ENCODE measurements at places on chromosomes 1 and 21.

- DNase-seq, result no peak
These were observed 11.6 kb upstream of the LIN28A start for GRCh38 chr1:26399034-26399433.

- DNase-seq, result no peak
These were observed 6.5 kb downstream of the ENO1 start for GRCh38 chr1:8871965-8872399.

DNA sequence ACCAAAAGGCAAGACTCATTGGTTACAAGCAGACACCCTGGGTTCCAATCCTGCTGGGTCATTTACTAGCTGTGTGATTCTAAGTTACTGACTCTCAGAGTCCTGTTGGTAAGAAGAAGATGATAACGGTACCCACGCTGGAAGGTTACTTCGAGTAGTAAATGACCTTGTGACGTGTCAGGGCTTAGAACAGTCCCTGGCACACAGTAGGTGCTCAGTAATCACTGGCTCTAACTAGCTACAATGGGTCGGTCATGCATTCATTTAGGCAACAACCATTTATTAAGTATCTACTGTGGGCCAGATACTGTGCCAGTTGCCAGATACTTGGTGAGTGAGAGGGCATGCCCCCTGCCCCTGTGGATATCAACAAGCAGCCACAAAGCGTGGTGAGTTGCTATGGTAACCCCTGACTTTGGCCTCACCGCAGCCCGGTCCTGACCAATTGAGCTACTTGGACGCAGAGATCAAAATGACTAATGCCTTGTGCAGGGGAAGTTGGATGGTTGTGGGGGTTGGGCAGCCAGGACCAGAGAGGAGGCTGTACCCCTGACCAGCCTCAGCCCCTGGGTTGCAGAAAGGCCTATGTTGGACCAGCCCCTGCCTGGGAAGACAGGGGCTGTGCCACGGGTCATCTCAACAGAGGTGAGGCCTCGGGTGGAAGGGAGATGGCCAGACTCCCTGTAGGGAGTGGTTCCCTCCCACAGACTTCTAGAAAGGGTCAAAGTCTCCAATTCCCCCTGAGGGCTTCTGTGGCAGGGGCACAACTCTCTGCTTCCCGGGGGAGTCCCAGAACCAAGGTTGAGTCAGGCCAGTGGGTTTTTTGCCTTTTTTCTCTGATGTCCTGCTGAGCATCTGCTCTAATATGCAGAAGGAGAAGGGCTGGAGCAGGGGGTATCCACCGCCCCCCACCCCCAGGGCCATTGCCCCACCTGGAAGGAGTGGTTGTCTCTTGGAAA lies 16.0 kb downstream of the DHRS3 start:
- no peak for DNase-seq

DNA sequence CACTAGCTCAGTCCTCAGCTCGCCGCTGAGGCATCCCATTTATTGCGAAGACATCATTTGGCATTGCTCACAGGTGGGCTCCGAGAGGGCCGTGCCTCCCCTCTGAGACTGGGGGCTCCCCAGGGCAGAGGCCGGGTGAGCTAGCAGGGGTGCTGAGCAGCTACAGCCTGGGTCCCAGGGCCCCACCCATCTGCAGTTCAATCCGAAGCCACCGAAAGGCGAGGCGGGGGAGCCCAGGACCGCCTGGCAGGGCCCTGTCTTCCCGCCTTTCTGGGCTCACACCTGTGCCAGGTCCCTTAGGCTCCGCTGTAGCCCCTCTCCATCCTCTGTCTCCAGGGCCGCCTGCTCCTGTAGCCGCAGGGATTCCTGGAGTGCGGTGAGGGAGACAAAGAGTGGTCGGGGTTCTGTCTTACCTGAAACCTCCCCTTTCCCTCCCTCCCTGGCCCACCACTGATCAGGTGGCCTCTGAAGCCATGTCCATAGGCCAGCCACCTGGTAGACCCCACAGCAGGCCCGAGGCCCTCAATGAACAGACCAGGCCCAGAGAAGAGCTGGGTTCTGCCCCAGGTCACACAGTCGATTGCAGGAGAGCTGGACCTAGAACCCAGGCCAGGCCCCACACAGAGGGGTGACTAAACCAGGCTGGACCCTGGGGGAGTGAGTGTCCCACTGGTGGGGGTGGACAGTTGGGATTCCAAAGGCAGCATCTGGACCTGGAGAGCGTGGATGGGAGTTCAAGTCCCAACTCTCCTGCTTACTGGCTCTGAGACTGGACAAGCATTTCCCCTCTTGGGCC lies 18.1 kb upstream of the NBPF1 start:
- no peak for DNase-seq

GRCh38 chr1:70319750-70320149 lies 34.8 kb downstream of the ANKRD13C start:
- no peak for DNase-seq

GRCh38 chr21:27300770-27301169 lies 333.9 kb upstream of the ADAMTS5 start:
- no peak for DNase-seq

DNA sequence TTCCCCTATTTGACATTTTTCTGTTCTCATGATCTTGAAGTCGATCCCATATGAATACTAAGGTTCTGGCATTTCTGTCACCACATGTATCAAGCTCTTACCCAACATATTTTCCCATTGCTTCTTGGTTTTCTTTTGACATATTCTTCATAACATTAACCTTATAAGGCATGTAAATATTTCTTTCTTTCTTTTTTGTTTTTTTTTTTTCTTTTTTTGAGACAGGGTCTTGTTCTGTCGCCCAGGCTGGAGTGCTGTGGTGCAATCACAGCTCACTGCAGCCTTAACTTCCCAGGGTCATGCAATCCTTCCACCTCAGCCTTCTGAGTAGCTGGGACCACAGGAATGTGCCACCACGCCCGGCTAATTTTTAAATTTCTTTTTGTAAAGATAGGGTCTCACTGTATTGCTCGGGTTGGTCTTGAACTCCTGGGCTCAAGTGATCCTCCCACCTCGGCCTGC lies 33.1 kb upstream of the ERRFI1 start:
- no peak for DNase-seq

- no peak for DNase-seq
These were observed 5.8 kb downstream of the MAPKAPK2 start for GRCh38 chr1:206690516-206690915.

DNA sequence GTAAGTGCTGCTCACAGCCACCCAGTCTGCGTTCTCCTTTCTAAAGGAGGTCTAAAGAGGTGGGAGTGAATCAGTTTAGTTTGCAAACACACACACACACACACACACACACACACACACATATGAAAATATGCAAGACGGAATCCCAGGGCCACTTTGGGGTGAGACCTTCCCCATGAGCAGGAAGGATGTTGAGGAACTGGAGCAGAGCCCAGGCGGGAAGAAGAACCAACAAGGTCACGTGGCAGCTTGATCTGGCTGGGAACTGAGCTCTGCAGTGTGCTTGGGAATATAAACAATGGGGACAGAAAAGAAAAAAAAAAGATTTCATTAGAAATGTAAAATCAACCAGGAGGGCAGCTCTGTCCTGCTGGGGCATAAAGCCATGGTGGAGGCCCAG lies 32.6 kb downstream of the OR2G3 start:
- DNase-seq, result no peak

DNA sequence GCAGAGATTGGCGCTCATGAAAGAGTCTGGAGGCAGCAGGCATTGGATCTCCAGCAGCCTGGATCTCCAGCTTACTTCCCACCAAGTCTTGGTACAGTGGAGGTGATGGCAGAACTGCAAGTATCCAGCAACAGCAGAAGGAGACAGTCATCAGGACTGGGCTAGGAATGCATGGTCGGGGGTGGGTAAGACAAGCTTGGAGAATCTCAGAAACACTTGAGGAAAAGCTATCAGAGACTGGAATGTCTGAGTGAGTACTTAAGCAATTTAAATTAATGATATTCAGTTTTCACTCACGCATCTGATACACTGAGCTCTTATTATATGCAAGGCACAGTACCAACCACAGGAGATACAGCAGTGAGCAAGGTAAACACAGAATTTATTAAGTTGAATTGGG lies 9.8 kb downstream of the TMEM35B start:
- no peak for DNase-seq

- no peak for DNase-seq
These were observed 10.7 kb upstream of the MAST2 start for GRCh38 chr1:45792744-45793143.

GRCh38 chr1:199297887-199298286 lies 659.0 kb downstream of the PTPRC start:
- no peak for DNase-seq

- DNase-seq, result no peak
These were observed 13.2 kb downstream of the DISC1 start for GRCh38 chr1:231639819-231640218.

GRCh38 chr1:168146160-168146539 lies 9.4 kb upstream of the GPR161 start:
- DNase-seq, result no peak

DNA sequence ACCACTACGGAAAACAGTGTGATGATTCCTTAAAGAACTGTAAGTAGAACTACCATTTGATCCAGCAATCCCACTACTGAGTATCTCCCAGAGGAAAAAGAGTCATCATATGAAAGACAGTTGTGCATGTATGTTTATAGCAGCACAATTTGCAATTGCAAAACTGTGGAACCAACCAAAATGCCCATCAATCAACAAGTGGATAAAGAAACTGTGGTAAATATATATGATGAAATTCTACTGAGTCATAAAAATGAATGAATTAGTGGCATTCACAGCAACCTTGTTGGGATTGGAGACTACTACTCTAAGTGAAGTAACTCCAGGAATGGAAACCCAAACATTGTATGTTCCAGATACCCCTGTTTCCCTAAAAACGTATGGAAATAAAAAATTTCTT lies 337.0 kb upstream of the PTBP2 start:
- no peak for DNase-seq

GRCh38 chr1:25088946-25089345 lies 143.4 kb downstream of the SYF2 start:
- DNase-seq, result no peak

DNA sequence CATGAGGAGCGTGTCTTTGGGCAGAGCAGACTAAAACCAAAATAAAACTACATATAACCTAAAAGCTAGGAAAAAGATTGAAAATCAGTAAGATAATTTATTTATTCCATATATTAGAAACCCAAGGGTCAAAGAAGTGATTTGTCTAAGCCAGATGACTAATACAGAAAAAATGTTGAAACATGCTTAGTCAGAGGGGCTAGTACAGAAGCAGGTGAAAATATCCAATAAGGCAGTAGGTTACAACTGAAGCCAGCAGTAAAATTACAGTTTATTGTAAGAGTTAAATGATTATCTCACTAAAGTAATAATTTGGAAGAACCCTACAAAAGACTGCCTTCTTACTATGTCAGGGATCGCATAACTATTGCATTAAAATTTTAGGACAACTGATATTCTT lies 1190.9 kb upstream of the PRMT6 start:
- DNase-seq, result no peak

DNA sequence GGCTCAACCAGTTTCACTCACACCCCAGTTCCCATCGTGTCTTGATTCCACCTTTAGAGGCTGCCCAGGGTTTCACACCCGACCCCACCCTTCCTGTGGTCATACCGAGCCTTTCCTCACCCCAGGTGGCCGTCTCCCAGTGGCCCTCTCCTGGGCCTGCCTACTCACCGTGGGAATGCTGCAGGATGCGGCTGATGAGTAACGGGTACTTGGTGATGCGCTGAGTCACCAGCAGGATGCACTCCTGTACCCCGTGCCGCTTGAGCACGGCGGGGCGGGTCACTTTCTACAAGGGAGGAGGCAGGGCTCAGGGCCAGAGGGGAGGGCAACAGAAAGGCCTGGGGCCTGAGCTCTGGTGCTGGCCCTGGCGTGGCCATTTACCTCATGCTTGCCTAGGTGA lies 16.4 kb downstream of the ARHGEF2 start:
- DNase-seq, result no peak

- no peak for DNase-seq
These were observed 384.0 kb downstream of the RRAGC start for GRCh38 chr1:38475624-38476005.

- DNase-seq, result no peak
These were observed 13.6 kb upstream of the GOLT1A start for GRCh38 chr1:204227351-204227750.

DNA sequence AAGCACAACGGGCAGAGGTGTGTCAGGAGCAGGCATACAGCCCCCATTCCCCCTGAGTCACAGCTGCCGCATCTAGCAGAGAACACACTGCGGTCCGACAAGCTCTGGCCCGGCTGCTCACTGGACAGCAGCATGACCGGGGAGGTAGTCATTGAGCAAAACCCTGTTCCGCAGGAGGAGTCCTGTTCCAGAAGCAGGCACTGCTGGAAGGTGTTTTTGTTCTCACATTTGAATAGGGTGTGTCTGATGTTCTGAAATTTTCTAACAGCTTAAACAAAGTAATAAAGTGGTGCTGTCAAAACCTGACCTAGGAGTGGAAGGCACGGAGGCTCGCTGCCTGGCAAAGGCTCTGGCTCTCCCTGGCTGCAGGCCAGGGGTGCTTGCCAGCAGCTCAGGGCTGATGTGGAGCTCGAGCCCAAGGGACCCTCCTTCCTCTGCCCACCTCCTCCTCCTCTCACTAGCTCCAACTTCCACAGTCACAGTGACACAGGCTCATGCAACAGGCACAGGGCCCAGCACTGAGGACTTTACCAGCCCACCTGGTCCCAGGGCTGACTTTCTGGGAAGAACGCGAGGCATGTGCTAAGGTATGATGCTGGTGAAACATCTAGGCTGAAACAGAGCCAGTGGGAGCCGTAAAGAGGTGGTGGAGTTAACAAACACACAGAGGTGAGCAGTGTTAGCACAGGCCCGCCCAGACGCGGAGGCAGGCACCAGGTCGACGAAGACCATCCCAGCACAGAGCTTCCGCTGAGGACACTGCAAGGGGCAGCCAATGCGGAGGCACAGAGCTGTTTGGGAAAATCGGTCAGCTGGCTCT lies 118.6 kb upstream of the IFFO2 start:
- DNase-seq, result no peak

- DNase-seq, result no peak
These were observed 29.1 kb upstream of the GRHL3 start for GRCh38 chr1:24289937-24290595.

DNA sequence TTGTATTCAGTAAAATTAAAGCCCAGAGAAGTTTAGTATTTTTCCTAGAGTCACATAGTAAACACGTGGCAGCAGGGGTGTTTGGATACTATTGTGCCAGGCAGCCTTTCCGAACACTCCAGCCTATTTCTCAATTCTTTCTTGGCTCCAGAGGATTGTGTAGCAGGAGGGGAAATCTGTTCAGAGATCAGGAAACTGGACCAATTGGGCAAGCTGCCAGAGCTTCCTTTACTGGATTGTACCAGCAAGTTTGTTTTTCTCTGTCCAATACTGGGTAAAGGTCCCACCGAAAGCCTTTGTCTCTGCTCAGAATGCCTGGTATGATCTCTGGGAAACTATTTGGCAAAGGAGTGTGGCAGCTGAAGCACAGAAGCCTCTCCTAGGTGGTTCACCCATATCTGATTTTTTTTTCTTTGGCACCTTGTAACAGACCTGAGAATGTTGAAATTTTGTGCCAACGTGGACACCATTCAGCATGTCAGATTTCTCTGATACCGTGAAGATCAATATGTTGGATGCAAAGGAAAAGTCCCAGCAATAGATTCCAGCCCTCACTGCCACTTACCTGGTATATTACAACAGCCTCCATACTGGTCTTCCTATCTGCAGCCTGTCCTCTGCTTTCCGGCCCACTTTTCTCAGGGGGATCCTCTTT lies 126.2 kb downstream of the FGGY start:
- DNase-seq, result no peak

- no peak for DNase-seq
These were observed 162.0 kb upstream of the C21orf91 start for GRCh38 chr21:17981060-17981740.

Measured in activated CD4-positive, CD25-positive, alpha-beta regulatory T cell treated with anti-CD3 and anti-CD28 coated beads, Interleukin-2, amount 50 U/mL, for 72 hours (primary cell).